ELR (cell line): ENCODE measurements at places on chromosomes 12 and 14.
A peak's percentile ranks its signal among the peaks of the same experiment; 100 is the strongest.

- no peak for DNase-seq
These were observed 28.0 kb downstream of the NCOR2 start for GRCh38 chr12:124539084-124540041.

- DNase-seq = no peak
These were observed 5.9 kb upstream of the KRT1 start for GRCh38 chr12:52686063-52686462.

- DNase-seq = no peak
These were observed 39.3 kb upstream of the RTRAF start for GRCh38 chr14:51950007-51950406.

DNA sequence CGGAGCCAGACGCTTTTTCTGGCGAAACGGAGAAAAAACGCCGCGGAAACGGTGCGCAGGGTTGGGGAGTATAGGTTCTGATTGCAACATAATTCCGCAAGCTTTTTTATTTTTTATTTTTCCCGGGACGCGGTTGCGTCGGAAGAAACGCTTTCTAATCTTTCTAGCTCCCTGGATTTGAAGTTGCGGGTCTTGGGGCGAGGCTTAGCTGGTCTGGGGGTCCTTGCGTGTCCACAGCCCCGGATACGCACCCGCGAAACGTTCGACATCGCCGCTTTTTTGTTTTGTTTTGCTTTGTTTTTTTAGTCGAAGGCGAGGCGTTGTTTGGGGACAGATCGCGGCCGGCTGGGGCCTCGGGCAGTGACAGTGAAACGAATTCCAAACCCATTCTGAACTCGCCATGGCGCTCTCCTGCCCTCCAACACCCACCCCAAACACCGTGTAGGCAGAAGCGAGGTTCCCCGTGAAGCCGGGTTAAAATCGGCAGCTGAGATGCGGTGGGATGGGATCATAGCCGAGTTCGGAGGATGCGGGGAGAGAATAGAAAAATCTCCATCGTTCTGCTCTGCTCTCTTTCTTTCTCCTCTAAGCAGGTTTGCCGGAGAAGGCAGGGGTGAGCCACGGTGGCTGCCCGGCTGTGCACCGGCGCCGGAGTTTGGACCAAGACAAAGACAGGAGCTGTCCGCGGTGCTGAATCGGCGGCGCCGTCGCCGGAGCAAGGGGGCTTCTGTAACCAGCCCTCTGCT is 8.1 kb upstream of the LHX5 start:
- DNase-seq = peak; percentile 42

DNA sequence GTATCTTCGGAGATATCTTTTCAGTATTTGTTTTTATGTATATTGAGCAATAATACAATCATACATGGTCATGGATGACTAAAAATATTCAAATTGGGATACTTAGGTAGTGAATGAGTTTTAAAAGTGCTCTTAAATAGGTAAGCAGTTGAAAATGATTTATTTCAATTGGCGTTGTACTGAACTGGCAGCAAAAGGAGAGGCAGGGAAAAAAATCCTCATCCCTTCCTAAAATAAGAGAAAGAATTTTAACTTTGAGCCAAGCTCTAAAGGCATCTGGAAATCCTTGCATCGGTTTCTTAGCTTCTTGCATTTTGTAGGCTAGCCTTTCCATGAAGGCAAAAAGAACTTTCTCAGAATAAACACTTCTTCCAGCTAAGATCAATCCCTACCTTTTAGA is 125.2 kb downstream of the MGST1 start:
- no peak for DNase-seq

GRCh38 chr14:52029881-52030280 is 39.0 kb downstream of the NID2 start:
- peak; percentile 36 for DNase-seq

- DNase-seq = no peak
These were observed 96.8 kb upstream of the PKP2 start for GRCh38 chr12:32993404-32993803.

DNA sequence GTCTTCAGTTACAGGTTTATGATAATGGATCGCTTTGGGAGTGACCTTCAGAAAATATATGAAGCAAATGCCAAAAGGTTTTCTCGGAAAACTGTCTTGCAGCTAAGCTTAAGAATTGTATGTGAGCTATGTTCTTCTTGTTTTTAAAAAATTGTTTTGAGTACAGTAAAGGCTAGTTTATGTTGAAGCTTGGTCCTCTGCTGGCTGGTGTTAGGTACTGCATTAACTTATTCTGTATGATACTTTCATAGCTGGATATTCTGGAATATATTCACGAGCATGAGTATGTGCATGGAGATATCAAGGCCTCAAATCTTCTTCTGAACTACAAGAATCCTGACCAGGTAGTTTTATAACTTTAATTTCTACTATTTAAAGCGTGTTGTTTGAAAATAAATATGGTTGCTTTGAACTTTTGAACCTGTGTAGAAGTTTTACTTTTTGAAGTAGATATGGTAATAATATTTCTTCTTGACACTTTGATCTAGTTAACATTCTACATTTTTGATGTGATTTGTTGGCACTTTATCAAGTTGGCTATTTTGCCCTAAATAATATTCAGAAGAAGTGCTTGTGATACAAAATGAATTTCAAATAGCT is 55.7 kb downstream of the VRK1 start:
- peak; percentile 74 for DNase-seq

- peak; percentile 90 for DNase-seq
These were observed 137.0 kb upstream of the MAX start for GRCh38 chr14:65239143-65239937.

- peak; percentile 88 for DNase-seq
These were observed 7.7 kb upstream of the IFNG-AS1 start for GRCh38 chr12:67981287-67982162.

- DNase-seq = no peak
These were observed 69.6 kb upstream of the DDX11 start for GRCh38 chr12:31003861-31004640.

DNA sequence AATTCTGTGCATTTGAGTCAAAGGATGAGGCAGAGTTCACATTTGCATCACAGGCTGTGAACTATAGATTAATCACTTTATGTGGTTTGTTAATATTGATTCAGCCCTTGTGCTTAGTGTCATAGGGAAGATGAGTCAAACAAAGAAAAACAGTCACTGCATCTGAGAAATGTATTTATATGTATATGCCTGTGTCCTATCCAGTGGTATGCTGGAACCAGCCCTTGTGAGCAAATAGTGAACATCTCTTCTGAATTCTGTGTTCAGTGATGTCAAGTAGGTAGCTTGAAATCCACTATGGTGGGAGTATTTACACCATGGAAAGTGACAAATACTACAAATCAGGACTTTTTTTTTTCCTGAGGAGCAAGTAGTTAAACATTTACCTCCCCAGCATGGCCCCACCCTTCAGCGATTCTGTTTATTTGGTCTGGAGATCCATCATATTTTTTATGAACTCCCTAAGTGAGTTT is 128.5 kb downstream of the HMGA2 start:
- peak; percentile 93 for DNase-seq

GRCh38 chr12:12661086-12661856 is 34.7 kb downstream of the GPR19 start:
- DNase-seq = peak; percentile 46

DNA sequence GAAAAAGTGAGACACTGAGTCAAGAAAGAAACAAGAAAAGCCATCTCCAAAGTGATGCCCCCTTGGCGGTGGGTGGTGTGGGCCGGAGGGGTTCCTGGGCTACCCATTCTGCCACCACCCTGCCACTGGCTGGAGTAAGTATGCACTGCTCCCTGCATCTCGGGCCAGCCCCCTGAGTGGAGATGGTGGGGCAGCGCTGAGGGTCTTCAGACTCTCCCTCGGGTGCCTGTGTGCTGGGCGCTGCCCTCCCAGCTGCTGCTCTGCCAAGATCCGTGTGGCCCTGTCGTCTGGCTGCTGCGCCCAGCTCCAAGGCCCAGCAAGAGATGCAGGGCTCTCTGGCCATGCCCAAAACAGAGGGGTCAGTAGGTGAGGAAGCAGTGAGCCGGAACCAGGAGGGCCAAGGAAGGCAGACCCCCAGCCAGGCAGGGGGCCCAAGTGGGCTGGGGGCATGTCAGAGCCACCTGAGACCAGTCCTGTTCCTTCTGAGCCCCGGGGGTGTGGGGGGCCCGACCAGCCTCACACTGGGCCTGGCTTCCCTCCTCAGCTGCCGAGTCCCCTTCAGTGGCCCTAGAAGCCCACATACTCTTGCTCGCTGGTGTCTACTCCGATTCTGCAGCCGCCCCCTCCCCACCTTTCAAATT is 5.2 kb downstream of the GPR132 start:
- no peak for DNase-seq

- no peak for DNase-seq
These were observed 1005.9 kb upstream of the ATXN7L3B start for GRCh38 chr12:73531752-73532151.

DNA sequence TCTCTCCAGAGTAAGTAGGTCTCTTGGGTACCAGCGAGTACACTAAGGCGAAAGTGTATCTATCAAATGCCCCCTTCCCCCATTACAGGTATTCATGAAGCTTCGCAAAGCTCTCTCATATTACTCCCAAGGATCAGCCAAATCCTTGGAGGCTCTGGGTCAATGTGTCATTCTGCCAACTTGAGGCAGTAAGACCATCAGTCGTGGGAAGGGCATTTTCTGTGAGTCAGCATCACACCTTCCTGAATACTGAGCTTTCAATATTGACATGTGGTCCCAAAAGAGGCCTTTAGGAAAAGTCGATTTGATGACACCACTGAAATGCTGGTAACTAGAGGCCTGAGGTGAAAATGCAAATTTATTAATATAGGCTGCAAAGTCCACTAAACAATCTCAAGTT is 323.9 kb downstream of the LRIG3 start:
- peak; percentile 46 for DNase-seq

DNA sequence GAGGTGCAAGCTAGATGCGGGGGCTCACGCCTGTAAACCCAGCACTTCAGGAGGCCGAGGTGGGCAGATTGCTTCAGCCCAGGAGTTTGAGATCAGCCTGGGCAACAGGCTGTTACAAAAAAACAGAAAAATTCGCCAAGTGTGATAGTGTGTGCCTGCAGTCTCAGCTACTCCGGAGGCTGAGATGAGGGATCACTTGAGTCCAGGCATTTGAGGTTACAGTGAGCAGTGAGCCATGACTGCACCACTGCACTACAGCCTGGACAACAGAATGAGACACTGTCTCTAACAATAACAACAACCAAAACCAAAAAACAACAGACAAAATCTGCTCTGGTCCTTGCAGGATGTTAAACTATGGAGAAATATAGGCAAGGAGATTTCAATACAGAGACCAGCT is 13.9 kb downstream of the BTBD7 start:
- DNase-seq = peak; percentile 55

GRCh38 chr12:110733089-110733715 is 9.5 kb downstream of the PPP1CC start:
- DNase-seq = peak; percentile 28

DNA sequence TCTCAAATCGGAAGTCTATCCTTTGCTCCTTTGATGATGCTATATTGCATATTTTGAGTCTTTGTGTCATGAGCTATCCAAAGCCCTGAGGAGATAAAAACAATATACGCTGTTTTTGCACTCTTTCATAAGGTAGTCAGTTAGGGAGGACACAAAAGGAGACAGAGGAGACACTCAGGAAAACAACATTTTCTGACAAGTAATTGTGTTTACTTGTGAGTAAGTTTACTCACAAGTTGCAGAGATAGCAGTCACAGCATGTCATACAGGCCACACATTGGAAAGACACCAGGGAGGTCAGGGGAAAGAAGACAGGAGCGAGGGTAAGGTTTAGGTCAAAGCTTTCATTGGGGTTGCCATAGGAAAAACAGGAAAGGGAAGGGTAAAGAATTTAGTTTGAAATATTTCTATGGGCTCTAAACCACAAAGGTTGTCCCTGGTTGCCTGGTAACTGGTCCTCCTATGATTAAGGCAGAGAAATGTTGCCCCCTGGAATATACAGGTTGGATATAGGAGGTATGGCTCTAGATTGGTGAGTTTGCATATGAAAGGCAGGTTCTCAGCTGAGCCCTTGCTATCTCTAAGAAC is 7.4 kb upstream of the GABARAPL1 start:
- DNase-seq = peak; percentile 88

DNA sequence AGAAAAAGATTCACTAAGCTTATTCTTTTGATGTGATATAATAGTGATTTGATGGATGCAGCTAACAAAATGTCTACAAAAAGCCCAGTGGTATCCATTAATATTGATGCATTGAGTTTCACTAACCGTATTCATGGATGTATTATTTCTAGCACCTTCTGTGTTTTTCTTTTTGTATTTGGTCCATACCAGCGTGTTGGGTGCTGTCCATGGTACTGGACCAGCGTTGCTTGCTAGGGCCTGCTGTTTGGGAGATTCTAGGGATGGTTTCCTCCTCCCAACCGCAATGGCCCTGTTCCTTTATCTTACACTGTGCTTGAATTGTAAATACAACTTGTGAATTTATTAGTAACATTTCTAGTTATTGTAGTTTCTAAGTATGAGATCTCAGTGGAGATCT is 31.7 kb downstream of the ANO4 start:
- peak; percentile 63 for DNase-seq

DNA sequence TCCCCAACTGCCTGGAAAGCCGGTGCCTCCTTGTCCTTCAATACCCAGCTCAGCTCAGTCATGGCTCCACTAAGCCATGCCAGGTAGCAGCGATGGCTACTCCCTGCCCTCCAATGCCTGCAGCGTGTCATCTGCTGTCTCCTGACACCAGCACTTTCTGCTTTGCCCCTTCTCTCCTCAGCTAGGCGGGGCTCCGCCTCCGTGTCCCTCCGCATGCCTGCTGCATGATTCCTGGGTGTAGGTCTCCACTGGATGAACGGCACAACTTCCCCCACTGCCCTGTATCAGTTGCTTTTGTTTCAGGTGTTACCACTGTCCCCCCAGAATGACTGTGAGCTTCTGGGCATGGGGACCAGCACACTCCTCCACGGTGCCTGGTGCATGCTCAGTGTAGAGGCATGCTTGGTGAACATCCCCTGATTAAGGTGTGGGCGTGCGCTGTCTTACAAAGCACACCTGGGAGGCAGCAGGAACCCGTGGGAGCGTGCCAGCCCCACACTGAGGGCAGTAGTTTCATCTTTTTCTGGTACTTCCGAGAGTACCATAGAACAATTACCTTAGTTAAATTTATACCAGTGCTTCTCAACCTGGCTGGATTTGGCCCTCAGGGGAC is 179.4 kb upstream of the PRMT8 start:
- DNase-seq = no peak

DNA sequence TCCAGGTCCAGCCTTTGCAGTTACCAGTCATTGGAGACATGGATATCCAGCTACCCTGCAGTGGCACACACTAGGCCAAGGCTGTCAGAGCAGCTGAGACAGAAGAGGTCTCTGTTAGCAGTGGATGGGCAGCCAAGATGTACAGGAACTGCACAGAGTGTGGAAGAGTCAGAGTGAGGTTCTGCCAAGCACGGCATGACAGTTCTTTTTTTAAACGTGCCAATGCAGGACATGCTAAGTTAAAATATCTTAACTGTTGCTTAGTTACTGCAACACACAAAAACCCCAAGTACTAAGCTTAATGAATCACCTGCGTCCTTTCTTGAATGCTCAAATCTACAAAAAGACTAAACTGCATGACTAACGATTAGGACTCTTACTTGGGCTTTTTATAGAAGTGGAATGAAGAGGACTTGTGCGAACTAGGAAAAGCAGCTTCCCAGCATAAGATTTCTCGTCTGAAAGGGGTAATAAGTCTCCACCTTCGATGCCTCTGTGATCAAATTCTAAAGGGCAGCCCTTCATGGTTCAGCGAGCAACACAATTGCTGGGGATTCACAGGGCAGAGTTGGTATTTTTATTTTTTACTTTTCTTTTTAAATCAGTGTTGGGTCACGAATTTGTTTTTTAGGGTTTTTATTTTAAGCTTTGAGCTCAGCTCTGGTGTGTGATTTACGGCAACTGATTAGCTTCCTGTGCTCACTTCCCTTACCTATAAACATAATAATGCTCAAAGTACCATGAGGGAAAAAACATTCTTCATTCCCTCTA is 20.6 kb downstream of the MAPK1IP1L start:
- peak; percentile 94 for DNase-seq
